ENCODE measurements at places on chromosomes 5 and 9.

DNA sequence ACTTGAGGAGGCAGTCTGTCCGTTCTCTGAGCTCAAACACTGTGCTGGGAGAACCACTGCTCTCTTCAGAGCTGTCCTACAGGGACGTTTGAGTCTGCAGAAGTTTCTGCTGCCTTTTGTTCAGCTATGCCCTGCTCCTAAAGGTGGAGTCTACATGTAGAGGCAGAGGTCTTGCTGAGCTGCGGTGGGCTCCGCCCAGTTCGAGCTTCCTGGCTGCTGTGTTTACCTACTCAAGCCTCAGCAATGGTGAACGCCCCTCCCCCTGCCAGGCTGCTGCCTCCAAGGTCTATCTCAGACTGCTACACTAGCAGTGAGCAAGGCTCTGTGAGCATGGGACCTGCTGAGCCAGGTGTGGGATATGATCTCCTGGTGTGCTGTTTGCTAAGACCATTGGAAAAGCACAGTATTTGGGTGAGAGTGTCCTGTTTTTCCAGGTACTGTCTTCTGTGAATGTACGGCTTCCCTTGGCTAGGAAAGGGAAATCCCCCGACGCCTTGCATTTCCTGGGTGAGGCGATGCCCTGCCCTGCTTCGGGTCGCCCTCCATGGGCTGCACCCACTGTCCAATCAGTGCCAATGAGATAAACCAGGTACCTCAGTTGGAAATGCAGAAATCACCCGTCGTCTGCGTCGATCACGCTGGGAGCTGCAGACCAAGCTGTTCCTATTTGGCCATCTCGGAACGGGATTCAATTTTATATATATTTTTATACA is 58.5 kb downstream of the CNTRL start:
- DNase-seq, result peak; percentile 81

- no peak for DNase-seq
Observed at GRCh38 chr9:92474587-92474986, 7.7 kb downstream of the ASPN start.

- DNase-seq, result no peak
Observed at GRCh38 chr9:93686880-93687236, 110.5 kb downstream of the PHF2 start.

DNA sequence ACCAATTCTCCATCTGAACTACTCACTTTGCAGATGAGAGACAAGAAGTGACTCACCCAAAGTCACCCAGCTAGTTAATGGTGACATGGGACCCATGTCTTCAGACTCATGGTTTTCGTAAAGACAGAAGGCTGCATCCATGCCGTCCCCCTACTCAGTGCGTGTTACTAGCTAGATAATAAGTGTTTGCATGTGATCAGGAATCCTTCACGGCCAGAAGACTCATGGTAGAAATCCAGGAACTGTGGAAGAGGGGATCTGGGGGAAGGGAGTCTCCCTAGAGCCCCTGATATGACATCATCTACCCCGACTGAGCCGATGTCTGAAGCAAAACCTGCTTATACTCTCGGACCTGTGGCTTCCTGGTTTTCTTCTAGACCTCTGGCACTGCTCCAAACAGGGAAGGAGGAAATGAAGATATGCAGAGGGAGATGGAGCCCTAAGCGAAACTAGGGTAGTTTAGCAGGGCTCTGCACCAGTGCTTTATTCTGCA is 3.3 kb downstream of the RNF183 start:
- DNase-seq, result no peak

GRCh38 chr9:92385477-92385876 is 18.9 kb downstream of the OGN start:
- DNase-seq, result no peak

GRCh38 chr5:133709209-133709725 is 96.9 kb upstream of the FSTL4 start:
- no peak for DNase-seq

DNA sequence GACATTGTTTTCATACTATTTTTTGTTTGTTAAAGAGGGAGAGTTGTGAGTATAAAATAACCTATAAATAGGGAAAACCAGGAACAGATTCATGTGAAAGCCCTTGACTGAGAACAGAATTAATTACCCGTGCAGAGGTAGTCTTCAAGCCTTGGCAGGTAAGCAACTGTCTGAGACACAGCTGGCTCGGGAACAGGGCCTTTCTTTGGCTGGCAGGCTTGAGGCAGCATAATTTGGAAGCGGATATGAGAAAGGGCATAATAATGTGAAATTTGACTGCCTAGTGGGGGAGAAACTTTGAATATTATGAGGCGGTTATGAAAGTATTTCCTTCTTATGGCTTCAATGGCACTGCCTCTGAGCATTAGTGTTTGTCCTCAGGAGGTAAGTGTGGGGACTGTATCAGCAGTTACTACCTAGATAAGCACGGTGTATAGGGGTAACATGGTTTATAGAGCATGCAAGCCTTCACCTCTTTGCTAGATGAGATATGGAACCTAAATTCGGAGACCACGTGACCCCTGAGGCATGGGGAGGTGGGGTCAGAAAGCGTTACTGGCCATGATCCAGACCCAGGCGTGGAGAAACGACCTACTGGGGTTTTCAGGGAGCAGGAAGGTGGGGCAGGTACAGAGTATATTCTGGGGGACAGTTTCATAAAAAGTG is 210.2 kb upstream of the GAS1 start:
- no peak for DNase-seq

DNA sequence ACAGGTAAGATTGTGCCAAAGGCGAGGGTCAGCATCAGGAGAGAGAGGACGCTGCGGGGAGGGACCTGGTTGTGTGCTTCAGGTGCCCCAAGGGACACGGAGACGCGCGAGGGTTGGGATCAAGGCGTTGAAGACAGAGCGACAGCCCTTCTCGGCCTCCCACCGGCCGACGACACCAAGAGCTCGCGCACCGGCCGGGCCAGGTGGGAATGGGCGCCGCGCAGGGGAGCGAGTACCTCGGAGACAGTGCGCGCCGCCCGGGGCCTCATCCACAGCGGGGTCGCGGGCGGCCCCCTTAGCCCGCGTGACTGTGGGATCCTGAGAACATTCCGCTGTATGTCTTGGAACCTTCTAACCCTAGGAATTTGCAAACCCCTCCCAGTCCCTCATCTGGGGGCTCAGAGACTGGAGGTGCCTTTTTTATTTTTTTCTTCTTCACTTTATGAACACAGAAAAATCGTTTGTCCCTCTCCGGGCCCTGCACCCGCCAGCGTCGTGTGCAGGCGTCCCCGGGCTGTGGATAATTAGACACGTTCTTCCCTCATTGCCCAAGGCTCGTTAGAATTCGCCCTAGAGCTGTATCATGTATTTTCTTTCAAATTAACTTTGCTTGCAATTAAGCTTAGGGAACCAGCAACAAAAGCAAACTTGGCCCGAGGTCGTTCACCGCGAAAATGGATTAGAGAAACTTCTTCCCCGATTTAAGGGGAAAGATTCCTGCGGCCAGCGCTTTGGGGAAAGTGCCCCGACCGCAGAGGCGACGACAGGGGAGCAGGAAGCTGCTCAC is 4.8 kb downstream of the FOXE1 start:
- DNase-seq, result no peak

DNA sequence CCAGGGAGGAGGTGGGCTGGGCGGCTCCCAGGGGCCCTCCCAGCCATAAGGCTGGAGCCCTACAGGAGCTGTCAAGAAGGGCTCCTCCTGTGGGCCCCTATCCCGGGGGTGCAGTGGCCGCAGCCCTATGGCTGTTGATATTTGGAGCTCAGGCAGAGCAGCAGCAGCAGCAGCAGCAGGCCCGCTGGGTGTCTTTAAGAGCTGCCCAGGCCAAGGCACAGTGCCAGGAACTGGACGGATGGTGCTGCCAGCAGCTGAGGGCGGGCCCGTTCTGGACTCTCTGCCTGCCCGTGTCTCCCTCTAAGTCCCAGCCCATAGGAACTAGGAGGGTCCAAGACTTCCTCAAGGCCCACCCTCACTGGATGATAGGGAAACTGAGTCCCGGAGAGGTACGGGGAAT is 3.6 kb downstream of the AK1 start:
- DNase-seq, result no peak

- DNase-seq, result no peak
Observed at GRCh38 chr9:127463382-127463781, 12.1 kb downstream of the LRSAM1 start.

DNA sequence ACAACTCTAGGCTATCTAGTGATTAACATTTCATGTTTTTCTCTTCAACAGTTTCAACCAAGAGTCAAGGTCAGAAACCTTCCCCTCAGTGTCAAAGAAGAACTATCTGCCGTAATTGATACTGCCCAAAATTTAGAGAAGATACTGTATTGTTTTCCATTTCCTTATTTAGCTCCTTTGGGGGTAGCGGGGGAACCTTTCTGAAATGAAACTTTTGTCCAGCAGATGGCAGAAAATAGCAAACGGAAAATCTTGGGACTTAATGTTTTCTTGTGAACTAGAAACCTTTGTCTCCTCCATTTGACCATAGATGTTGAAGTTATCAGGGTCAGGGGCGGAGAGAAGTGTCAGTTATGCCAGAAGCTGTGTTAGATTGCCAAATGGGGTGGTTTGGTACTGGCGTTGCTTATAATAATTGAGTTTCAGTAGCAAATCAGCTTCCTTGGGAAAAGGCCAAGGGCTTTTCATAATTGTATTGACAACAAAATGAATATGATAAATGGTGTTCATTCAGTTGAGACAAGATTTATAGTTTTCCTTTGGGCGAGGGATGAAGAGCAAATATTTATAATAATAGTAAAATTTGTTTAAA is 101.7 kb upstream of the TLX3 start:
- no peak for DNase-seq

DNA sequence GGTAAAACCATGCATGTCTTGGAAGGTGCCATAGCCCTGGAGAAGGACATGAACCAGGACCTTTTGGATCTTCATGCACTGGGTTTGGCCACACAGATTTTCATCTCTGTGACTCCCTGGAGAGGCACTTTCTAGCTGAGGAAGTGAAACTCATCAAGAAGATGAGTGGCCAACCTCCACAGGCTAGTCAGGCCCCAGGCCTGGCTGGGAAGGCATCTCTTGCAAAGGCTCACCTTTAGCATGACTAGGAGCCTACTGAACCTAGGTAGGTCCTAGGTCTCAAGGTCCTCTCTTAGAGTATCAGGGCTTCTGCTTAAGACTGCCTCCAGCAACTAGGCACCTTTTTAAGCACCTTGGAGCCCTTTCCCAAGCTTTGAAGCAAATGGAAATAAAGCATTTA is 1448.7 kb upstream of the ACO1 start:
- no peak for DNase-seq

DNA sequence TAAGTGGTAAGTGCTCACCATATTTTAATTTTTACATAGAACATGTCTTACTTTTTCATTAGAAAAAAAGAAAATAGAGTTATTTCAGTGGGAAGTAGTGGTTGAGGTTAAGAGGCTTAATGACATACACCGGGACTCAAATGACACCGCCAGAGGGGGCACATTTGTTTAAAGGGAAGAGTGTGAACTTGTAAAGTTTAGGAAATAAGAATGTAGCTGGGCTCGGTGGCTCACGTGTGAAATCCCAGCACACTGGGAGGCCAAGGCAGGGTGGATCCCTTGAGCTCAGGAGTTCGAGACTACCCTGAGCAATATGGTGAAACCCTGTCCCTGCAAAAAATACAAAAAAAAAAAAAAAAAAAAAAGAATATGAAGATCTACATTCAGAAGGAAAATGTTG is 43.4 kb upstream of the TNFAIP8 start:
- no peak for DNase-seq

DNA sequence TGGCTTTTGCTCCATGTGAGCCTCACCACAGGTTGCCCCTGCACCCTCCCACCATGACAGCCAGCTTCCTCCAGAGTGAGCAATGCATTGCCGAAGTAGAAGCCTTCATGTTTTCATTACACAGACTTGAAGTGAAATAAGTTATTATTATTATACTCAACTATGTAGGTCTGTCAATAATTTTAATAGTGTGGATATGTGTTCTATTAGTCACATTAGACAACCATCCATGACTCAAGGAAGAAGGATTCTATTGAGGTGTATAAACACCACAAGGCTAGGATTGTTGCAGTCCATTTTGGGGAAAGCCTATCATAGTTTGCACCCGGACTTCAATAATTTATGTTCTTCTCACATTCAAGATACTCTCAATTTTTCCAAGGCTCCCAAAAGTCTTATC is 369.5 kb downstream of the TAF11L14 start:
- no peak for DNase-seq

DNA sequence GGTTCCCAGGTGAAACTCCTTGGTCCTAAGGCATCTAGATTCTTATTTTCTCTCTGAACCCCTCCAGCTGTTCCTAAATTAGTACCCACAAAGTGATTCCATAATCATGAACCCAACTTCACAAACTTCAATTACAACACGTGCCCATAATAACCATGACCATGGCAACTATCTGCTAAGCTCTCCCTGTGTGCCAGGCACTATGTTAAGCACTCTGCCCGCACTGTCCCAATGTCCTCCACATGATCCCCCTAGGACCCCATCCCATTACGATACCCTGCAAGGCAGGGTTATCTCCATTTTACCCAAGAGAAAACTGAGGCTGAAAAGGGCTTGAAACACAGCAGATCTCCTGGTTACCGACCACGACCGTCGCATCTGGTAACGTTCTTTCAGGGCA is 25.3 kb upstream of the ZNF622 start:
- DNase-seq, result no peak

DNA sequence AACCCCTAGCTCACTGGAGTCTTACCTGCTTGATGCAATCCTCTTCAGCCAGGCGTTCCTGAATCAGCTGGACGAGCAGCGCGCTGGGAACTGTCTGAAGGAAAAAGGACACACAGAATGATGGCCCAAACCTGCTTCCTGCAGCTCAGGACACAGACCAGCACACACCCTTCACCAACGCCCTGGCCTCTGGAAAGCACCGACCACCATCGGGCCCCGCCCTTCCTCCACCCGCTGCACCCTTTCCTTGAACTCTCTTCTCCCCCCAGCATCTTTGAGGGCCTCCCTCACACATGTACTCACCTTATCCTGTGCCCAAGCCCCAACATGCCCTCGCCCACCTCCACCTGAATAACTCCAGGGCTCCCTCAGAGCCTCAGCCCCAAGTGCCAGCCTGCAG is 23.3 kb downstream of the AK8 start:
- no peak for DNase-seq

DNA sequence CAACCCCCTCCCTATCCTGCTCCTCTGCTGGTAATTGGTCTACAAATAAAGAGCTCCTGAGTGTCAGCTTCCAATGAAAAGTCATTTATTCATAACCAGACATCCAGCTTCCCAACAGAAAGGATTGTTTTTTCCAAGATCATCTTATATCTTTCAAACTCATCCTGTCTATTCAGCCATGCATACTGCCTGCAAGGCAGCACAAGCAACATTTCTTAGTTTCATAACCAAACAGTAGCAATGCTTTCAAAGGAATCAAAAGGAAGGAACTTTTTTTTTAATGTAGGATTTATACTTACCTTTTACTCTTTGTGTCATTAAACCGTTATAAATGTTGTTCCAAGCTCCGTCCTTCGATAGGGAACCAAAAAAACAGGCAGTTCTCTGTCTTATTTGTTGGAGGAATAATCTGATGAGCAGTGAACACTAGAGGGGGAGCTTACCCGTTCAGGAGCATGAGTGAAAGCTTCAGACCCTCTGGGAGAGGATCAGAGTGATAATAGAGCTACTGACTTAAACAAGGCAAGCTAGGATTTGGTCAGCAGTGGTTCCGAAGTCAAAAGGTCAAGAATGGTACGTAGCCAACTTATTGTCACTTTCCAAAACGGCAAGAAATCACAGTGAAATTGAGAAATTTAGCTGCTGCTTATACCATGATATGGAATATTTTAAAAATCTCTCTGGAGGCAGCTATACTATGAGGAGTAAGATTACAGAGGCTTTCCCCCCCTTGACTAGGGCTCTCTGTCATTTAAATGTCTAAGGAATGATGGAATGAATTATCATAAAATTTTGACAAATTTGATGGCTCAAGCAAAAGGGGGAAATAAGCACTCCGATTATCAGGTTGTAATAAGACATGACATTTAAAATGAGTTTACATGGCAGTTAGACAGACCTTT is 892.9 kb downstream of the NR2F1-AS1 start:
- DNase-seq, result no peak

- DNase-seq, result no peak
Observed at GRCh38 chr9:5500441-5501235, 9.7 kb upstream of the PDCD1LG2 start.

Data from activated naive CD4-positive, alpha-beta T cell (primary cell).